ENCODE measurements at places on chromosomes 5 and 9.
A peak's percentile ranks its signal among the peaks of the same experiment; 100 is the strongest.

- DNase-seq = no peak
These were observed 584.3 kb upstream of the ADAMTS16 start for GRCh38 chr5:4555725-4556285.

- no peak for DNase-seq
These were observed 1.5 kb upstream of the OLFM1 start for GRCh38 chr9:135085830-135086546.

- DNase-seq = no peak
These were observed 373.6 kb upstream of the COX7C start for GRCh38 chr5:86244153-86244552.

DNA sequence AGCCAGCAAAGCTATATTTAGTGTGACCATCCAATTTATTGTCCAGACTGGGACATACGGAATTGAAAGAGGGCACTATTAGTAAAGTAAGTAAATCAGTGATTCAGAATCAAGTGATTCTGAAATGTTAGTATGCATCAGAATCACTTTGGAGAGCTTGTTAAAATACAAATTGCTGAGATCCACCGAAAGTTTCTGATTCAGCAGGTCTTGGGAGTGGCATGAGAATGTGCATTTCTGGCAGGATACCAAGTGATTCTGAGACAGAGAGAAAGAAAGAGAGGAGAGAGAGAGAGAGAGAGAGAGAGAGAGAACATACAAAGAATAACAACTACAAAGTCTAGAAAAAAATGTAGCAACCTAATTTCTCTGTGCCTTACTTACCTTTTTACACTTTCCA, 65.4 kb upstream of the ASTN2 start:
- DNase-seq = no peak

GRCh38 chr5:143781993-143782520, 29.9 kb upstream of the HMHB1 start:
- no peak for DNase-seq

GRCh38 chr9:7117676-7118561, 360.1 kb downstream of the KDM4C start:
- no peak for DNase-seq

DNA sequence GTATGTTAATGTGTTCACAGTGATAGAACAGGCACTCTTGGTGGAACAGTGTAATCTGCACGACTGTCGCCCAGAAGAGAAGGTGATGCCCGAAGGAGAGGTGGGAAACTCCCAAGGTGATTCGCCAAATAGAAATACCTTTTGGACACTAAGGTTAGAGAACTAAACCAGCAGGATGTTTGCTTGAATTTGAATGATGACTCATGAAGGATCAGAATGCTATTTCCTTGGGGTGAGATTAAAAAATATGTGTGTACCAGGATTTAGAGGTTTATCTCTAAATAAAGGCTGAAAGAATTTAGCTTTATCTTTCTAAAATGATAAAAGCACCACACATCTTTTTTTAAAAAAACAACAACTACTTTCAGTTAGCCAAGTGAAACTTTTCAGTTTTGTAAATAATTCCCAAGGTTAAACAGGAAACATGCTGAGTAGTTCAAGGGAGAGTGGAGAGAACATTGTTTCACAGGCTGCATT, 297.4 kb upstream of the TAS2R1 start:
- no peak for DNase-seq

DNA sequence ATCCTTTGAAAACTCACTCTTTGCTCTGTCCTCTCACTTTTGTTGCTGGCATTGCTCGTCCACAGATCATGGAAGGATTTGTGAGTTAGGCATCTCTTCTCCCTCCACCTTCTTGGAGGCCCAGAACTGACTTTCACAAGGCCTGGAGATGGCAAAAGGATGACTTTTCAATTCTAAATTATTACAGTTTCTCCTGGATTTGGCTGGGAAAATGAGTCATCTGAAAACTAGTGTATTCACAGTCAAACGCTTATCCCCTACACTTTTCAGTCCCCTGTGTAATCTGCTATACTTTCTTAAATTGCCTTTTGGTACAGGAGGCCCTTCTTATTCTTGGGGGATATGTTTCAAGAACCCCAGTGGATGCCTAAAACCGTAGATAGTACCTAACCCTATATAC, 35.6 kb downstream of the ADRA1B start:
- no peak for DNase-seq

DNA sequence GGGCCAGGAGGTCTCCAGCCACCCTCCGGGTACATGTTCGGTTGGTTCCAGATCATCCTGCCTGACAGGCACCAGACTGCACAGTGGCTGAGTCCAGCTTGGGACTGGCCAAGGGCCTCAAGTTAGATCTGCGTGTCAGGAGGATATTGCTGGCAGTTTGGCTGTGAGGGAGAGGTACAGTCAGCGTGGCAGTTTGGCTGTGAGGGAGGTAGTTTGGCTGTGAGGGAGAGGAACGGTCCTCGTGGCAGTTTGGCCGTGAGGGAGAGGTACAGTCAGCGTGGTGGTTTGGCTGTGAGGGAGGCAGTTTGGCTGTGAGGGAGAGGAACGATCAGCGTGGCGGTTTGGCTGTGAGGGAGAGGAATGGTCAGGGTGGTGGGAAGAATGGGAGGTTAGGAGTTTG, 39.0 kb downstream of the CACNA1B start:
- DNase-seq = no peak

DNA sequence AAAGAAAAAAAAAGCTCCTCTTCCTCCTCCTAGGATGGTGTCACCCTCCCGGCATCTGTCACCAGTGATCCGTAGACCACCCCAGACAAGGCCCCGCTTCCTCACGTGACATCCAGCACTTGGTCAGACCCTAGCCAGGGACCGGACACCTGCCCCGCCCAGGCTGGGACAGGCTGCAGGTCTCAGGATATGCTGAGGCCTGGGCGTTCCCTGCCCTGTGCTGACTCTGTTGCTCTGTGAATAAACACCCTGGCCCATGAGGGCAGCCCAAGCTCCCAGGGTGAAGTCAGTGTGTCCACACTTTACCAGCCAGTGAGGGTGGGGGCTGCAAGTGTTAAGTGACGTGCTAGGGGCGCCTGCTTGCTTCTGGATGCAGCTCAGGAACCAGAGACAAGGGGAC, 5.6 kb downstream of the EDF1 start:
- no peak for DNase-seq

GRCh38 chr5:61333321-61333953, 1.4 kb downstream of the ZSWIM6 start:
- no peak for DNase-seq

DNA sequence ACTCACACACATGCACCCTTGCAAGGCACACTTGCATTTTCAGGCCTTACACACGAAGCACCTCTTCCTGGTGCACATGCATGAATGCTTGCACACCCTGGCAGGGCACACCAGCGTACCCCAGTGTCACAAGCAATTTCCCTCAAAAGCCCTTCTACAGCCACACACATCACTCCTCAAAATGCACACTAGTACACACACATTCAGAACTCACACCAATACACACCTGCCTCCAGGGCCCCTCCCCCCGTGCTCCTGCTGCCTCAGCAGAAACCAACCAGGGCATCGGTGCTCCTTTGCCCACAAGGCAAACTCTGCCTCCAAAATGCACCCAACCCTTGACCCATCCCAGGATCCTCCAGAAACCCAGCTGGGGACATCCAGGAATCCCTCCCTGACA, 1.2 kb downstream of the CAMK2A start:
- DNase-seq = no peak

DNA sequence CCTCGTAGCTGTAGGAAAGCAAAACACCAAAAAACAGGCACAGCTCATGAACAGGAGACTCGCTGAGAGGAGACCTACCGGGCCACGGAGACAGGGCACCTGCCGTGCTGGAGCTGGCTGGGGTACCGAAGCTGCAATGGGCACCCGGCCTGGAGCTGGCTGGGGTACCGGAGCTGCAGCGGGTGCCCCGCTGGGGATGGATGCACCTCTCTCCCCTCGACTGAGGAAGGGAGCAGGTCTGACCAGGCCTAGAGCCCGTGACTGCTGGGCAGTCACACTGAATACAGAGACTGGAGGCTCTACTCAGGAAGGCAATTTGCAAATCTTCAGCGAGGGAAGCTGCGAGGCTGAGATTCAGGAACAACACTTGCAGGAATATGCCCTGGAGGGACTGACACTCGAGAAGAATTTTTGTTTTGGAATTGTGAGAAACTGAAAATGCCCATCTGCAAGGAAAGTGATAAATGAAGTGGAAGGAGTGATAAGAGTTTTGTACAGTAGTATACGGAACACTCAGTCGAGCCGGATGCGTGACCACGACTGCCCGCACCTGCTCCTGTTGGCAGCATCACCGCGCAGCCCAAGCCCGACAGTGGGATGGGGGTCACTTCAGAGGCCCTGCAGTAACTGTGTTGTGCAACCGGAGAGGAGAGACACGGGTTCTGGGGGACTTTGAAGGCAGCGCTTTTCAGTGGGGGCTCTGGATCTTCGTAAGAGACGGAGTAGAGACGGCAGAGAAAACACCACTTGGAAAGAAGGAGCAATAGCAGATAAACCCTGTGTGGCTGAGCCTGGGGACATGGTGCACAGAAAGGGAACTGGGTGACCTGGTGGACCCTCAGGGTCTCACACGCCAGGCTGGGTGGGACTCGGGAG, 27.9 kb upstream of the LPCAT1 start:
- DNase-seq = no peak

GRCh38 chr9:134227451-134228411, 63.4 kb upstream of the RNU6ATAC start:
- DNase-seq = no peak

DNA sequence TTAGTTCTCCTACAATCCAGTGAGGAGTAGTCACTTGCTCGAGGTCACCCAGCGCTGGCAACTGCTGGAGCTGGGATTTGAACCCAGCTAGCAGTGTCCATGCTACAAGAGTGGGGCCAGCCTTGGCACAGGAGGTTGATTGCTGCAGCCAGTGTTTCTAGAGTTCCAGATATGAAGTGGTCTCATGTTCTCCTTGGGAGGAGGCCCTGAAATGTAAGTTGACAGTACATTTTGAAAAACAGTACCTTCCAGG, 802 bp downstream of the CCDC107 start:
- DNase-seq = no peak

GRCh38 chr5:119379096-119379495, 23.3 kb downstream of the TNFAIP8 start:
- DNase-seq = no peak

GRCh38 chr5:2454876-2455275, 296.6 kb downstream of the IRX2 start:
- DNase-seq = no peak

GRCh38 chr5:53362521-53362941, 117.9 kb upstream of the FST start:
- DNase-seq = no peak

- peak; percentile 23 for DNase-seq
These were observed 553 bp downstream of the MAP3K1 start for GRCh38 chr5:56815658-56816545.

DNA sequence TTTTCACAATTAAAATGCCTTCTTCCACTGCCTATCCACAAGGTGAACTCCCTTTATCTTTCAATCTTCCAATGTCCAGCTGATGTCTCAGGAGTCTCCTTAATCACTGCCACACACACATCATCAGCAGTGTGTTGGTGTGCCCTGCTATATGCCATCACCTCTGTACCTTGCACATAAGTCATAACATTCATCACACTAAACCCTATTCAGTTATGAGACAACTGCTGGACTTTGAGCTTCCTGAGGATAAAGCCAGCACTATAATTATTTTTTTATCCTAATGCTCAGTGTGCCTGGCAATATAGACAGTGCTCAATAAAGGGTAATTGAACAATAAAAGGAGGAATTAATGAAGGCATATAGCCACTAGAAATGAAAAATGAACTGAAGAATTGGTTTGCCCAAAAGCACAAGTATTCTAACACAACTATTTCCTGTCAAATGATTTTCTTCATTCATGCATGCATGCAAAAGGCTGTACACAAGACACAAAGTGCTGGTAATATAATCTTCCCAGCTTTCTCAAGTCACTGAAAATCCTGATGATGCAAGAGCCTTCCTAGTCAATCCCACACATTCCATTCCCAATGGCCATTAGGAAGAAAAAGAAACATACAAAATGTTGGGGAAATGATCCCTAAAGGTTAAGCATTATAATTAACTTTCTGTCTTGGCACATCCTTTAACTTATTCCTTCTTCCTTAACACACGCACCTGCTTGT, 32.4 kb downstream of the LPAR1 start:
- DNase-seq = no peak

GRCh38 chr5:43121913-43122484, 1.3 kb downstream of the ZNF131 start:
- DNase-seq = no peak

GRCh38 chr9:94741866-94742265, 15.4 kb downstream of the AOPEP start:
- no peak for DNase-seq

- no peak for DNase-seq
These were observed 277.1 kb downstream of the BRINP1 start for GRCh38 chr9:119092125-119092524.

- DNase-seq = no peak
These were observed 183.2 kb downstream of the GNAQ start for GRCh38 chr9:77848404-77848803.

- DNase-seq = no peak
These were observed 757 bp downstream of the CDC26 start for GRCh38 chr9:113274474-113275156.

GRCh38 chr5:64158827-64159226, 6.8 kb upstream of the RNF180 start:
- DNase-seq = no peak

DNA sequence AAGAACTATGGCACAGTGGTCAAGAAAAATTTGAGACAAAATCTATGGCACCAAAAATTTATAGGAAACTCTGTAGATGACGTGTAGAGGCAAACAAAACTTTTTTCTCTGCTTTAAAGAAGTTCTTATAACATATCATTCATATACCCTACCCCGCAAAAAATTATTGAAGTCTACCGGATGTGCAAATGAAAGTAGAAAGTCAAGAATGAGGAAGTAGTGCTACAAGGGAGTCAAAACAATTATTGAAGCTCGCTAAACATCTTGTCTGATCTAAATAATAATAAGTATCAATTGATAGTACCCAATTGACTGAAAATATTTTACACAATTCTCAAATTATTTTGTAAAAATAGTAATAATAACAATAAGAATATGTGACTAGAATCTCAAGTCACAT, 398.5 kb downstream of the TAF11L14 start:
- no peak for DNase-seq

- no peak for DNase-seq
These were observed 27.2 kb upstream of the SMU1 start for GRCh38 chr9:33103501-33104281.

GRCh38 chr9:14749741-14750211, 27.2 kb upstream of the CER1 start:
- DNase-seq = no peak

- DNase-seq = no peak
These were observed 59.2 kb downstream of the TNC start for GRCh38 chr9:115058684-115059315.

GRCh38 chr5:141135030-141135717, at the start of gene PCDHB5:
TSS of gene PCDHB5 (plus strand) at chr5:141135206. CDS start at chr5:141135435, 229 bp downstream.
- DNase-seq = no peak

DNA sequence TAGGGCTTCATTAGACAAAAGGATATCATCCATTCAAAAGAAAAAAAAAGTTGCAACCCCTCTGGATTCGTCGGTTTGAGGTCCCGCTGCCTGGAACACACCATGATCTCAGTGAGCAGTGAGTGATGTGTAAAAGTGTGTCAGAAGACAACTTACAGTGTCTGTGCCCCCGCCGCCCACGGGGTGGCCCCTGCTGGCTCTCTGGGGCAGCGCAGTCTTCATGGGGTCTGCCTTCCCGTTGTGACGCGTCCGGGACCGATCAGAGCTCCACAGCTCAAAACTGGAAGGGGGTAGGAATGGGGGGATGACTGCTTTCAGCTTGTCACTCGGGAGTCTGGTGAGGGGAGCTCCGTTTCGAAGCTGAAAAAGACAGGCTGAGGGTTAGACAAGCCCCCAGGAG, 22.6 kb downstream of the ANKS6 start:
- no peak for DNase-seq
